Activated CD8-positive, alpha-beta memory T cell treated with anti-CD3 and anti-CD28 coated beads for 48 hours (primary cell): ENCODE measurements at places on chromosomes 3 and 15.

GRCh38 chr3:56303487-56303886, 164.8 kb downstream of the ERC2 start:
- no peak for DNase-seq

DNA sequence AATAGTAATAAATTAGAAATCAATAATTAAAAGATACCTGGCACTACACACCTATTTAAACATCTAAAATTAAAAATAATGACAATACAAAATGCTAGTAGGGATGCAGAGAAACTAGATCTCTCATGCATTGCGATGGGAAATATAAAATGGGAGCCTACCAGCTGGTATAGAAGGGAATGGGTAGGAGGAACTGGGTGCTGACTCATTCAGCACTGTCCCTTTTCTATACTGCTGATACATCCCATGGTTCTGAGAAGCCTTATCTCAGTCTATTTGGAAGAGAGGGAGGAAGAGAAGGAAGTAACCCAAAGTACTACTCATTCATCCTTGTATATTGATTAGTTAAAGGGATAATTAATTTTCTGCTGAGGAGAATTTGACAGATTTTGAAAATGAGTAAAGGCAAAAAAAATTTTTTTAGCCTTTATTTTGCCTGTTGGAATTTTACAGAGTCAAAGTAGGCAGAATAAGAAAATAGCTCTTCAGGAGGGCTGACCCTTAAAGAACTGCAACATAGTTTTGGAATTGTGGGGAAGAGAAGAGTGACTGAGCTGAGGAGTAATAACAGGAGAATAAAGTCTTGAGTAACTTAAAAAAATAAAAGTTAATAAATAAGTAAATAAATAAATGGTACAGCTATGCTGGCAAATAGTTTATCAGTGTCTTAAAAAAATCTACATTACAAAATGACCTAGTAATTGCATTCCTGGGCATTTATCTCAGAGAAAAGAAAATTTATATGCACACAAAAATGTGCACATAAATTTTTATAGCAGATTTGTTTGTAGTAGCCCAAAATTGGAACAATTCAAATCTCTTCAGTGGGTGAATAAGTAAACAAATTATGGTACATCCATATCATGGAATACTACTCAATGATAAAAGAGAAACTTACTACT, 15.3 kb upstream of the BHLHE40 start:
- DNase-seq, result no peak

DNA sequence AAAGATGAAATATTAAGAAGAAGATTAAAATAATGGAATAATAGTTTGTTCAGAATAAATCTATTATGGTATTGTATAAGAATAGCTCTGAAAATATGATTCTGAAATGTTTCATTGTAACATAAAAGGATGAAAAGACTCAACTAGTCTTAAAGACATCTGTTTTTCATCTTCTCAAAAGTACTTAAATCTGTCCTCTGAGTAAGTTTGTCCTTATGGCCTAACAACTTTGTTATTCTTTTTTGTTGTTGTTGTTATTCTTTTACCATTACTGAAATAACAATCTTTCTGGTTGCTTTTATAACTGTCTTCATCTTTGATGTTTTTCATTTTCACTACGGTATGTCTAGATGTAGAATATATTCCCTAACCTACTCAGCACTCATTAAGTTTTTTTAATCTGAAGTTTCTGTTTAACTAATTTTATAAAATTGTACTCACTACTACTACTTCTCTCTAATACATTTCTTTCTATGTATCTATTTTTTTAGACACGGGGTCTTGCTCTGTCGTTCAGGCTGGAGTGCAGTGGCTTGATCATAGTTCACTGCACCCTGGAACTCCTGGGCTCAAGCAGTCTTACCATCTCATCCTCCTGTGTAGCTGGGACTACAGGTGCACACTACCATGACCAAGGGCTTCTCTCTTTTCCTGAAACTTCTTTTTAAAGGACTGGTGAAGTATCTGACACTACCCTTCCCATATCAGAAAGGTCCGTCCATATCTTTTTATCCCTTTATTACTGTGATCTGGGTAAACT, 240.7 kb downstream of the PCCB start:
- no peak for DNase-seq

- DNase-seq, result no peak
Measured at GRCh38 chr3:37940242-37940908, 50.2 kb upstream of the VILL start.

DNA sequence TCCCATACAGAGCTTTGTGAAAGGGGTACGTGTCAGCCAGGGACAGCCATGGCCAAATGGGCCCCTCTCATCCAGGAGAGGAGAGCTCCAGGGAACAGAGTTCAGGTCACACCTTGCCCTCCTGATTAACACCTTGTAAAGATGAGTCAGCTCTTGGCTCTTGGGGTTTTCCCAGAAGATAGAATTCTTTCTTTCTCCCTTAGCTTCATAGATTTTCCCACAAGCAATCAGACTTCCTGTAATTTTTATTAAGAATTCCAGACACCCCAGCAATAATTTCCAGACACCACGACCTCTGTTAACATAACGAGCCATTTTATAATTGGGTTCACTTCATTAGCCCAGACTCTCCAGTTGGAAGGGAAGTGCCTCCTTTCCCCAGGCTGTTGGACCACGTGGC, 86.4 kb downstream of the LRTM1 start:
- DNase-seq, result no peak

- DNase-seq, result no peak
Measured at GRCh38 chr3:158050461-158050860, 55.8 kb downstream of the SHOX2 start.

DNA sequence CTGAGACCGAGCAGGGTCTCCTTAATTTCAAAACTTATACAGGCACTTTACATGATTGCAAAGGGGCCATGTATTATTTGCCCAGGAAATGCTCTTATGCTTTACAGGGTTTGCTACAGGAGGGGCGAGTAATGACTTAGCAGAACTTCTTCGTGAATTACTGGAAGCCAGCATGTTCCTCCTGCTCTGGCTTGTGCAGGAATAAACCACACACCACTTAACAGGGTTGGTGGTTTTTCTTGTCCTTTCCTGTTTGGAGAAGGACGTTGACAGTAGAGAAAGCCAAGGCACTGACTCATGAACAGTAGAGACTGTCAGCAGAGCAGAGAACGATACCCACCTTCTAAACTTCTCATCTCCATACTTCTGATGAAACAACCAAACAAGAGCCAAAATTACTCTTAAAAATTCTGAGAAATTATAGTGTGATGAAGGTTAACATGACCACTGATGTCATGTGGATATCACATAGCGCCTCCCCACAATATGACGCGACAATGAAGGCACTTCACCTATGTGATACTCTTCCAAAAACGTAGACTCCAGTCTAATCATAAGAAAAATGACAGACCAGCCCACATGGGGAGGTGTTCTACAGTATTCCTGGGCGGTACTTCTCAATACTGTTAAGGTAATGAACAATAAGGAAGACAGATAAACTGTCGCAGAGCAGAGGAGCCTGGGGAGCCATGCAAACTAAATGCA, 24.7 kb upstream of the MCTP2 start:
- peak; percentile 8 for DNase-seq

DNA sequence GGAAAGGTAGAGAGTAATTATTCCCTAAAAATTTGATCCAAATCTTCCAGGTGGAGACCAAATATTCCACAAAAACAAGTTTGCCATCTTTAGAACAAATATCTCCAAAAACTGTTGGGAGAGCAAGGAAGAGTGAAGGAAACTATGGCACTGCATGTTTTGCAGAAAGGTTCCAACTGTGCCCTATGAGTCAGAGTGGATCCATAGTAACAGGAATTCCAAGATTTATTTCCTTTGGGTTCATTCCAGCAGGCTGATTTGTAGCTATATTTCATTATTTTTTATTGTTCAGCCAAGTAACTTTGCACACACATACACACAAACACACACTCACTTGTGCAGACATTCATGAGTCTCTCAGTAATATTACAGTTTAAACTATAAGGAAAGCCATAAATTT, 459.7 kb upstream of the EPHA6 start:
- DNase-seq, result no peak

- peak; percentile 4 for DNase-seq
Measured at GRCh38 chr15:82986442-82986780, 401 bp downstream of the RAMAC start.

DNA sequence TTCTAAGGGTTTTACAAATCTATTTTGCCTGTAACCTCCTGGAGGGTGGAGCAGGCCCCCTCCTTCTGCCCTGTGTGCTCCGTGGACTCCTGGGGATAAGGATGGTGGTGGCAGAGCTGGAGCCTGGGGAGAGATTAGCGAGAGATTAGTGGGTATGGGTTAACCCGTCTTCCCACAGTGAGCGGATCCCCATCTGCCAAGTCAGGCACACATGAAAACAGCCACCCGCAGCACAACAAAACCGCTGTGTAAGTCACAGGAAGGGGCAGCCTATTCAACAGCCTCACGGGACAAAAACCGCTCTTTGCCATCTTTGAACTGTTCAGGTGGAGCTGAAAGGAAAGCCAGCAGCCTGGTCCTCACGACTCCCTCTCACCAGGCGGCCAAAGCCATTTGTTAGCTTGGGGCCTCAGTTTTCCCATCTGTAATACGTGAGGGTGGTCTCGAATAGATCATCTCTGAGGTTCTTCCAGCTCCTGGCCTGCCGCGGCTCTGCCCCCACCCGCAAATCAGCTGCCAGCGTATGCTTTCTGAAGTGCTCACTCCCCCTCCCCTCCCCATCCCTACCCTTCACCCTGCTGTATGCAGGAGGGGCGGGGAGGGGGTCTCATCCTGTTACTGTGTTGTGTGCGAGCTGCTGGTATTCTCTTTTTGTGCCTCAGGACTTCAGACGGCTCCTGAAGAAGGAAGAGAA, 43.6 kb downstream of the PDIA5 start:
- DNase-seq, result no peak

GRCh38 chr15:34600923-34601322, 17.5 kb upstream of the GOLGA8B start:
- DNase-seq, result no peak

GRCh38 chr3:9638155-9638554, 11.2 kb upstream of the MTMR14 start:
- DNase-seq, result no peak

GRCh38 chr3:116242825-116243224, 202.5 kb downstream of the LSAMP start:
- no peak for DNase-seq

DNA sequence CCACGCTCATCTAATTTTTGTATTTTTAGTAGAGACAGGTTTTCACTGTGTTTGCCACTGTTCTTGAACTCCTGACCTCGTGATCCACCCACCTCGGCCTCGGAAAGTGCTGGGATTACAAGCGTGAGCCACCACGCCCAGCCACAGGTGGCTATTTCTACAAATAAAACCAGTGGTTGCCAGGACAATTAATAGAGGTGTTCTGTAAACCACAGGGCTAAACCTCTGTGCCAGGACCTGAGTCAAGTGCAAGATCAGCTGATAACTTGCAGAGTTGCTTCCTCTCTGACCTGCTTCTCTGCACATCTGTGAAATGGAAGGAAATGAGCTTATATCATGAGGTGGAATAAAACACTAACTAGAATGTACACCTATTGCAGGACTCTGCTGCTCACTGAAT, 72.8 kb downstream of the CD200R1L start:
- DNase-seq, result no peak

- no peak for DNase-seq
Measured at GRCh38 chr3:150223558-150223957, 184.5 kb upstream of the TSC22D2 start.

- DNase-seq, result no peak
Measured at GRCh38 chr15:83446904-83447709, at the start of gene SH3GL3. SH3GL3 (plus strand) TSS chr15:83447341; CDS start chr15:83447534, 193 bp downstream.

DNA sequence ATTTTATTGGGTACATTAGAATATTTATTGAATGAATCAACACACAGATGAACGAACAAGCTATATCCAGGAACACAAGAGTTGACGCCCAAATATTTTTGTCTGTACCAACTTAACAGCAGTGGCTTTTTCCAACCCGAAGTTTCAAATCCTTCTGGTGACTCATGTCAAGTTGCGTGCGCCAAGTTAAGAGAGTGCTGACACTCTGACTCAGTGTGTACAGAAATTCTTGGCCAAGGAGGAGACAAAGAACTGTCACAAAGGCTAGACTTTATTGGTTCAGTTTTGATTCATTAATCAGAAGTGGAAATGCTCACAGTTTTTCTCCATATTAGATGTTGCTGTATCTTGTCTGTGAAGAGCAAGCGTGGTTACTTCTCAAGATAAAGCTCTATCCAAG, 59.6 kb upstream of the TSC22D2 start:
- DNase-seq, result no peak

DNA sequence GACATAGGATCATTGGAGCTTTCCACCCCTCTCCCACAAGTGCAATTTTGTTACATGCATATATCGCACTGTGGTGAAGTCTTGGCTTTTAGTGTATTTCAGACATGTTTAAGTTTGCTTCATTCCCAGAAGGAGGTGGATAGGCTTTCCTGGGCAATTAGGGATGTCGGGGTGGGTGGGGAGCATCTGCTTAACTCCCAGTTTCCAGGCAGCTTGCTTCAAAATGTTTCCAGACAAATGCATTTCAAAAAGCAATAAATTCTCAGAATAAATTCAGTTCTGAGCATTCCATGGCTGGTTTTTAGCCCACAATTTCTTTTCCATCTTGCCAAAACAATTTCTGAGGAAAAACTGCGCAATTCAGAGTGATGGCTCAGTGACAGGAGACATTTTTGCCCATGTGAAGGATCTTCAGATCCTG, 227.7 kb upstream of the ZPLD1 start:
- DNase-seq, result no peak

- DNase-seq, result no peak
Measured at GRCh38 chr15:95874637-95875036, 455.9 kb upstream of the NR2F2 start.

DNA sequence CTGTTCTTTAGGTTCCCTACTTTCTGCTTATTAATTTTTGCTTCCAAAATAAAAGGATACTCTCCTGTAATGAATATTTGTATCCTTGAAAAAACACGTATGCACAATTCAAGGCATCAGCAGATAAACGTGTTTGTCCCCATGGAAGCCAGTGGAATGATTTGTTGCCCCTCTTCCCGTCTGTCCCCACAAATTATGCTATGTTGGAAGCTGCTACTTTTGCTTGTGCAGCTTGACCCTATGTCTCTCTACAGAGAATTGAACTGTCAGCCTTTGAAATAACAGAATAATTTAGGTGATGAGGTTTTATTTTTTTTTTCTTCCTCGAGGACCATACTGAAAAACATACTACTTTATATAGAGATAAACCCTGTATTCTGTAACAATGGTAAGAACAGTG, 401.5 kb upstream of the GOLIM4 start:
- DNase-seq, result no peak

GRCh38 chr3:82715091-82715856, 953.8 kb upstream of the GBE1 start:
- DNase-seq, result no peak

DNA sequence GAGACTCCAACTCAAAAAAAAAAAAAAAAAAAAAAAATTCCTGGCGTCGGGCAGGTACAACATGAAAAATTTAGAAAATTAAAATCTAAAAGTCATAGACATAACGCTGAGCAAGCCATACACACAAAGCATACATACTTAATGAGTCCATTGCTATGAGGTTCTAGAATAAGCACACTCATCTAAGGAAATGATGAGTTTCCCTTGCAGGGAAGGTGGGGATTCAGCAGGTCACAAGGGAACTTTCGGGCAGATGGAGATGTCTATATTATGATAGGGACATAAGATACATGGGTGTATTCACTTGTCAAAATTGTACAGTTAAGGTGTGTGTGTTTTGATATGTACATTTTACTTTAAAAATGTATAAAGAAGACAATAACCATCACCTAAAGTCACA, 120.2 kb upstream of the LIPC start:
- no peak for DNase-seq

GRCh38 chr3:184808021-184808420, 3.9 kb upstream of the VPS8 start:
- no peak for DNase-seq
